ENCODE measurements at places on chromosomes 2 and 18.

- no peak for DNase-seq
Measured at GRCh38 chr2:65482971-65483370, 50.6 kb upstream of the SPRED2 start.

DNA sequence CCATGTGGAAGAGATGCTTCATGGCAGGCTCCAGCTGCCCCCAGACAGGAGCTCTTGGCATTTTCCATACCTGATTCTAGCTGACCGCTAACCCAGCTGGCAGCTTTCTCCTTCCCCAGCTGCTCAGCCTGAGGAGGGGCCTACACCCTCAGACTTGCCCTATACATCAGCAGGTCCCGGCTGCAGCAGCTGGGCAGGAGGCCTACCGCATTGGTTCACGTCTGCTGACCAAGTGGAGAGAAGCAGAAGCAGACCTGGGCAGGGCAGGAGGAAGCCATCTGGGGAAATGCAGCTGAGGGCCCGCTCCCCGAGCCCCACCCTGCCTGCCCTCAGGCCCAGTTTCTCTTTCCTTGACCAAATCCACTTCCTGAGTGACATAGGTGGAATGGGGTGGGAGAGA is 50.7 kb downstream of the LBH start:
- DNase-seq: no peak

DNA sequence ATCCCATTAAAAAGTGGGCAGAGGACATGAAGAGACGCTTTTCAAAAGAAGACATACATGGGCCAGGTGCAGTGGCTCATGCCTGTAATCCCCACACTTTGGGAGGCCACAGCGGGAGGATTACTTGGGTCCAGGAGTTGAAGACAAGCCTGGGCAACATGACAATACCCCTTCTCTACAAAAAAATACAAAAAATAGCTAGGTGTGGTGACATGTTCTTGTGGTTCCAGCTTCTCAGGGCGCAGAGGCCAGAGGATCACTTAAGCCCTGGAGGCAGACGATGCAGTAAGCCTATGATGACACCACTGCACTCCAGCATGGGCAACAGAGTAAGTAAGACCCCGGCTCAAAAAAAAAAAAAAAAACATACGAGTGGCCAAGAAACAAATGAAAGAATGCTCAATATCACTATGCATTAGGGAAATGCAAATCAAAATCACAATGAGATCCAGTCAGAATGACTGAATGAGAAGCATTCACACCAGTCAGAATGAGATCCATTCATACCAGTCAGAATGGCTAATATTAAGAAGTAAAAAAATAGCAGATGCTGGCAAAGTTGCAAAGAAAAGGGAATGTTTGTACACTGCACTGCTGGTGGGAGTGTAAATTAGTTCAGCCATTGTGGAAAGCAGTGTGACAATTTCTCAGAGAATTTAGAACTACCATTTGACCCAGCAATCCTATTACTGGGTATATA is 550.2 kb upstream of the SLC39A10 start:
- DNase-seq: no peak

- DNase-seq: no peak
Measured at GRCh38 chr2:212677466-212677865, 138.9 kb upstream of the ERBB4 start.

GRCh38 chr2:7905756-7906155 is 776.1 kb upstream of the ID2 start:
- no peak for DNase-seq

DNA sequence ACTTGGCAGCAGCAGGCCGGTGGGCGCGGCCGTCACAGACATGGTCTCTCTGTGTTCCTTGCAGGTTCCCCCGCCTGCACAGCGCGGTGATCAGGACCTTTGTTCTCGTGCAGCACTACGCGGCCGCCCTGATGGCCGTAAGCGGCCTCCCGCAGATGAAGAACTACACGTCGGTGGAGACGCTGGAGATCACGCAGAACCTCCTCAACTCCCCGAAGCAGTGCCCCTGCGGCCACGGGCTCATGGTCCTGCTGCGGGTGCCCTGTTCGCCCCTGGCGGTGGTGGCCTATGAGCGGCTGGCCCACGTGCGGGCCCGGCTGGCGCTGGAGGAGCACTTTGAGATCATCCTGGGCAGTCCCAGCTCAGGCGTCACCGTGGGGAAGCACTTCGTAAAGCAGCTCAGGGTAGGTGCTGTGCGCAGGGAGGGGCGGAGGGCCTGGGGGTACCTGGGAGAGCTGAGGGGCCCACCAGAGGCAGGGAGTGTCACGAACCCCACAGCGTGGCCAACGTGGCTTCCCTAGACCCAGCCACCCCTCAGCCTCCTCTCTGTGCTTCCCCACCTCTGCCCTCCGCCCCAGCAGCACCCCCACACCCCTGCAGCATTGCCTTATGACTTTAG is 59.3 kb downstream of the NTSR2 start:
- no peak for DNase-seq

- DNase-seq: no peak
Measured at GRCh38 chr2:217932803-217933616, 69.8 kb downstream of the TNS1 start.

- DNase-seq: no peak
Measured at GRCh38 chr2:54760310-54760709, 36.8 kb downstream of the EML6 start.

- DNase-seq: no peak
Measured at GRCh38 chr2:205702576-205702975, 20.3 kb downstream of the NRP2 start.

DNA sequence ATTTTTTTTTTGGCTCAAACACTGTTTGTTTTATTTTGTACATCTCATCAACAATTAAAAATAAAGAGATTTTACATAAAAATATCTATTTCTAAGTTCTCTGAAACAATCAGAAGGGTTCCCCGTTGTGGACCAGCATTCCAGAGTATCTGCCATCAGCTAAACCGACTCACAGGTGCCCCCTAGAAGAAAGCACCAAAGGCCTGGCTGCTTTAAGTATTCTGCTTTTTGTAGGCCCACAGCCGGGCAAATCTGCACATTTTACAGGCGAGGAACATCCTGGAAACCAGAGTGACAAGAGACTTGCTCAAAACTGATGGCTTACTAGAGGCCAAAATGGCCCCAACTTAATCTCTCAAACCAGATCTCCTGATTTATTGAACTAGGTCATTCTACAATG is 82.2 kb upstream of the SETBP1 start:
- DNase-seq: no peak

DNA sequence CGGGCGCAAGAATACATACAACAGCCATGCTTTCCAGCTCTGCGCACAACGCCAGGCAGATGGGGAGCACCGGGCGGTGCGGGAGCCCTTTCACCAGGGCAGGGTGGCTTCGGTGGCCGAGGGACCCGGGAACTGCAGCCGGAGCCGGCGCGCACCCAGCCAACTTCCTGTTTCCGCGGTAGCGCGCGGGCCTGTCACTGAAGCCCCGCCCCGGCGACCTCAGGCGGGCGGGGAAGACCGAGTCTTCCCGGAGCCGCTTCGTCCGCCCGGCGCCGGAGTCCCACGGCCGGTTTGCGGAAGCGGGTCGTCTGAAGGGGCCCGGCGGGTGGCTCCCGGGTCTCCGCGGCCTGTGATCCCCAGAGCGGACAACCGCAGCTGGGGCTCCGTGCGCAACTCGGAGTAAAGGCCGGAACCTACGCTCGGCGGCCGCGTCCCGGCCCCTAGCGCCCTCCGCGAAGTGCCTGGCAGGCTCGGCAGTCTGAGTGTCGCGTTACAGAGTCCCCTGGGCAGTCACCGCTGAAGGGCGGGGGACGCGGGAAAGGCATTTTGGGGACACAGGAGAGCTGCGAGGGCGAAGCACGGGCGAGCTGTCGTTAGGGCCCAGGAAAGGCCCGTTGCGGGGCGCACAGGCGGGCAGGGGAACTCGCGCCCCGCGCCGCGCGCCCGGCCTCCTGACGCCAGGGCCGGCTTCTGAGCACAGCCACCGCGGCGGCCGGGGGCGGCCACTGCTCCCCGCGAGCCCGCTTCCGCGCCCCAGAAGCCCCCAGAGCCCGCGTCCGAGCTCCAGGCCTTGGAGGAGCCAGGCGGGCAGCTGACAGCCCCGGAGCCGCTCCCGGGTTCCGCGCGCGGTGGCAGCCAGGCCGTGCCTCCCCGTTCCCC is at the start of gene MPPE1:
Gene MPPE1 (minus strand): TSS at position 136 of the 879 bp plus-strand sequence. CDS start 11,053 bp downstream, outside the sequence.
- DNase-seq: peak; percentile 90

GRCh38 chr2:27212626-27213471 is 781 bp upstream of the SLC5A6 start:
- peak; percentile 66 for DNase-seq

DNA sequence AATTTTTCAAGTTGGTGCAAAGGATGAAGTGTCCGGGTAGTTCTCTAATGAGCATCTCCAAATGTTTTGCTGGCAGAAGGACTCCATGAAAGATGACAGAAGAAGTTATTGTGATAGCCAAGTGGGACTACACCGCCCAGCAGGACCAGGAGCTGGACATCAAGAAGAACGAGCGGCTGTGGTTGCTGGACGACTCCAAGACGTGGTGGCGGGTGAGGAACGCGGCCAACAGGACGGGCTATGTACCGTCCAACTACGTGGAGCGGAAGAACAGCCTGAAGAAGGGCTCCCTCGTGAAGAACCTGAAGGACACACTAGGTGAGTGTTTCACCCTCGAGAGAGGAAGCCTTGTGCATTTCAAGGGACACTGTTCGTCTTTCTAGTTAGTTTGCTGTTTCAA is 110.3 kb downstream of the NCK2 start:
- DNase-seq: no peak

GRCh38 chr18:32754508-32755263 is 18.1 kb downstream of the KLHL14 start:
- no peak for DNase-seq

DNA sequence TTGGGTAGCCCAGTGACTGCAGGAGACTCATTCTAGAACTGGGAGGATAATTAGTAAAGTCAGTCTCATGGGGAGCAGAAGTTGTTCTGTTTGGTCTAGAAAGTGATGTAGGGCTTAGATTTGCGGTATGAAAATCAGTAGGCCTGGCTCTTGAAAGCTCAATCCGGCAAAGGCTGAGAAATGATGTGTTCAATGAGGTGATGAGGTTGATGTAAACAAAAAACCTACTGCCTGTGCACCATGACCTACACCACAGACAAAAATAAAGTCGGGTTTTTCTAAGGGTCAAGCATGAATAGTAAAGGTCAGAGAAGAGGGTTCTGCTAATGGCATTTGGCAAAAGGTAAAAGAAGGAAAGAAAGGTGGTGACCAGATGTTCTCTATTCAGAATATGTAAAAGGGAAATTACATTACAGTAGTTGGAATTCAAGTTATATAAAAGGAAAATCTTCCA is 80.8 kb upstream of the COL5A2 start:
- DNase-seq: no peak

DNA sequence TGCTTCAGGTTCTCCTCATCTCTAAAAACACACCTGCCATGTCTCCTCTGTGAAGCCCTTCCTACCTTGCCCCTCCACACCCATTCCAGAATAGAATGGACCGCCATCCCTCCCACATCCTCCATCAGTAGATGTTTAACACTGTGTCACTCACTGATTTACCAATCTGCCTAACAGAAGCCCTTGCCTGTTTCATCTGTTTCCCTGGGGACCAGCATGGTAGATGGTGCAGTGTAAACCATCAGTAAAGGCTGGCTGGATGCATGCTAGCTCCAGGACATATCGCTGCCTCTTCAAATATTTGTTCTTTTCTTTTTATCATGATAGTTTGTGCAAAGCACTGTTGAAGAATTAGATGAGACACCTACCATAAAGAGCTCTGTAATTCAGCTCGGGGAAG is 271.4 kb downstream of the PIEZO2 start:
- DNase-seq: no peak

DNA sequence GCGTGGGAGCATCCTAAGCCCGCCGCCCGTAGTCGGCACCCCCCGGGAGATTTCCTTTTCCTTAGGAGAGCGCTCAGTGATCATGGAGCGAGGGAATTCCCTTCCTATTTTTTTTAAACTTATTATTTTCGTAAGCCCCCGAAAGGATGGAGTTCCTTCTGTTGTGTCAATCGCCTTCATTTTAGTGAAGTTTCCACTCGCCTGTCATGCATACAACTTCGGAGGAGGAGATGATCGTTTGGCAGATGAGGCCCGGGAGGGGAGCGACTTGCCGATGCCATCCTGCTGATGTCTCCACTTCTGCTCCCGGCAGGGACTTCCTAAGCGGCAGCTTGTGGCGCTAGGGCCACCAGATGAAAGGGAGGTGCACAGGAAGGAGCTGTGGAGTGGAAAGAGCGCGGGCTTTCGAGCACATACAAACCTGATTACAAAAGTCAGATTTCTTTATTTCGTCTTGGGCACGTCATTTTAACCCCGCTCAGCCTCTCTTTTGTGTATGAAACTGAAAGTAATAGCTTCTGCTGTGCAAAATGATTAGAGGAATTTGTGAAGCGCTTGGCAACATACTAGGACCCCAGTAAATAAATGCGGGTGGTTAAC is at the start of gene ADGRF3:
Gene ADGRF3 (minus strand): TSS at position 336 of the 600 bp plus-strand sequence. CDS start 555 bp downstream, outside the sequence.
- DNase-seq: peak; percentile 83

GRCh38 chr2:207225773-207226172 is 60.0 kb upstream of the KLF7 start:
- no peak for DNase-seq

DNA sequence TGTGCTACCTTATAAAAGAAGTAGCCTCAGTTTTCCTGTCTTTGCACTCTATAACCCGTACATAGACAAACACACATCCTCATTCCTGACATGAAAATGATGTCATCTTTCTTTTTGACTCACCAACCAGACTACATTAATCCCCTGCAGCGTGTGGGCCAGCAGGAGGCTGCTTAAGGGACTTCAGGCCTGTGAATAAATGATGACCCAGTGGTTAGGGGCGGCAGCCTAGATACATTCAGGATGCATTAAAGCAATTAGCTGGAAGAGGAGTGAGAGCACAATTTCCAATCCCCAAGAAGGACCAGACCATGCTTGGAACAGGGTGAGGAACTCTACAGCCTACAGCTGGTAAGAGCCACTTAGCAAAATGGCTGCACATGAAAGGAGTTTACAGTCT is 57.3 kb upstream of the KLF7 start:
- DNase-seq: no peak

- no peak for DNase-seq
Measured at GRCh38 chr2:128667391-128667790, 348.7 kb upstream of the HS6ST1 start.

DNA sequence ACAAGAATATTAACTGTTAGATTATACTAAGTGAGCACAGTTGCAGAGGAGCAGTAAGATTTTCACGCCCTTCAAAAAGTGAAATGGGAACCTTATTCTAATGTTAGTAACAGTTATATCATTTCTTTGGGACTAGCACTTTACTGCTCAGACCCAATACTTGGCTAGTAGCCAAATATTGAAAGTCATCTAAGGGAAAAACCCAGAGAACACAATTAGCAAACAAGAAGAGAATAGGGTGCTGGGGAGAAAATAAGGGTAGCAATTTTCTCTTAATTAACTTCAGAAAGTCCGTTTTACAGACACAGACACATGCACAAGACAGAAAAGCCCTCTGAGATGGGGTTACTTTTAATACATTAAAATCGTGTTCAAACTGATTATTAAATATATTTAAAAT is 71.8 kb downstream of the ID2 start:
- no peak for DNase-seq

- DNase-seq: no peak
Measured at GRCh38 chr2:203016716-203017115, 2.0 kb downstream of the NBEAL1 start.

GRCh38 chr2:239035361-239035814 is 187.5 kb downstream of the TWIST2 start:
- peak; percentile 77 for DNase-seq

Data from activated naive CD4-positive, alpha-beta T cell treated with anti-CD3 and anti-CD28 coated beads, Interleukin-2, amount 10 ng/mL, durations not matched to agents 7 days and 5 days (primary cell).